CD8-positive, alpha-beta memory T cell (primary cell): ENCODE measurements at places on chromosomes 5 and 9. TPM values are rescaled to one million over a fixed set of nuclear protein-coding genes. Genes with fewer than 3 reads are reported as not detected.
A peak's percentile ranks its signal among the peaks of the same experiment; 100 is the strongest.

ACTL7A gene
- total RNA-seq = not detected

CDC20B gene
- total RNA-seq = not detected

CAPSL gene
- 0.40 TPM for total RNA-seq

ENHO gene
- 0.39 TPM for total RNA-seq

FLT4 gene
- total RNA-seq = 6.0 TPM

NSG2 gene
- not detected for total RNA-seq

INSL6 gene
- total RNA-seq = not detected

DAB2IP gene
- 0.15 TPM for total RNA-seq

OR13C2 gene
- total RNA-seq = not detected

C5 gene
- 1.1 TPM for total RNA-seq

FAM221B gene
- not detected for total RNA-seq

CAMK2A gene
- total RNA-seq = not detected

- DNase-seq = no peak
These were observed 61.4 kb upstream of the ADRB2 start for GRCh38 chr5:148765061-148765460.

- no peak for DNase-seq
These were observed 116.0 kb downstream of the UNC13B start for GRCh38 chr9:35277628-35278359.

DNA sequence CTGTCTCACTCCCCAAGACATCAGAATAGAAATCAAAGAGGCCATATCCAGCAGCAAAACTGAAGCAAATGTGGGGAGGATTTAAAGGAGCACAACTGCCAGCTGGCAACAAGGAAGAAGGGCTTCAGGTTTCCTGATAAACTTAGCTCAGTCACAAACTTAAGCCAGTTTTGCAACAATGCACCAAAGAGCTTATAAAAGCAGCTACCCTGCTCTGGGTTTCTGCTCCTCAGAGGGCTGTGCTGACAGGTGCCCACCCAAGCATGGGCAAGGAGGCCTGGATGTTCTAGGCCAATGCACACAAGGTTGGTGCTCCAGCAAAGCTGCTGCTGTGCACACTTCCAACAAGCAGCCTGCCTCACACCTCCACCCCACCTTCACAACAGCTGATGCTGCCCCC lies 132.9 kb downstream of the SIL1 start:
- DNase-seq = no peak

DNA sequence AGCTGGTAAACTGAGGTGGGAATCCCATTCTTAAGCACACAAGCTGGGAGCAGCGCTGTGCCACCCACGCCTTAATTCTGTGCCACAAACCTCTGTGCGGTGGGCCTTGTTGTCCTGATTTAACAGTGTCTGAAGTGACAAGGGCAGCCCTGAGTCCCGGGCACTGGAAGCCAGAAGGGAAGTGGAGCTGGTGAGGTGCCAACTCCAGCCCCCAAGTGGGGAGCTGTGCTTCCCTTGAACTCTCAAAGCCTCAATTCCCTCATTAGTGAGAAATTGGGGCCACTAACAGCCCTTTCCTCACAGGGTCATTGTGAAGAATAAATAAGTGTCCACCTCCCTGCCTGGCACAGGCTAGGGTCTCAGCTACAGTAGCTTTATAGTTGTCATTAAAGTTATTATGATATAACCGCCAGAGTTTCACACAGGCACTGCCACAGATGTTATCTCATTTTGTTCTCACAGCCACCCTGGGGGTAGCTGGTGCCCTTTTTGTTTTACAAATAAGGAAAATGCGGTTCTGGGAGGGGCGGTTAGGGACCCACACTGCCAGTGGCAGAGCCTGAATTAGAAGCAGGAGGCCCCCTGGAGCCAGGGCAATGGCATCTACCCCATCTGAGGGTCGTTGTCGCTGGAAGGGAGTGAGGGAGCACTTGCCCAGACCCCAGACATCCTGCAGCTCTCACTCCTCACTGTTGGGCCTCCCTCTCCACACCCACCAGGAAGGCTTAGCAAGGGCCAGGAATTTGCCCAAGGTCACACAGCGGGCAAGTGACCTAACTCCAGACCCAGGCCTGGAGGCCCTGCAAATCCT lies 2.1 kb upstream of the TLX3 start:
- no peak for DNase-seq

DNA sequence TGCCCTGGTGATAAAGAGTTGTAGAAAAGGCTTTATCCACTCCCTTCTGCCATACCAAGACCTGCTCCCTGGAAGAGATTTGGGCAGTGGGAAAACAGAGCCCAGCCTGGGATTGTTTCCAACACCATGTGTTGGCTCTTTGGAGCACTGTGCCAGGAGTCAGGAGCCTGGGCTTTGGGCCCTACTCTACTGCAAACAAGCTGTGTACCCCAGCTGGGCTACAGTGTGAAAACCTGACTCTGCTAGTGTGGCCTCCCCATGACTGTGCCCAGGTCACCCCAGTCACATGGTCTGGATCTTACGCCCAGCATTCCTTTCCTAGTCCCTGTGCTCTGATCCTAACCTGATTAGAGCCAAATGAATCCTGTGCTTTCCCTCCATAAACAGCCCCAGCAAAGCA lies 39.3 kb upstream of the SHB start:
- DNase-seq = no peak

- no peak for DNase-seq
These were observed 24.8 kb downstream of the AK3 start for GRCh38 chr9:4716163-4716562.

DNA sequence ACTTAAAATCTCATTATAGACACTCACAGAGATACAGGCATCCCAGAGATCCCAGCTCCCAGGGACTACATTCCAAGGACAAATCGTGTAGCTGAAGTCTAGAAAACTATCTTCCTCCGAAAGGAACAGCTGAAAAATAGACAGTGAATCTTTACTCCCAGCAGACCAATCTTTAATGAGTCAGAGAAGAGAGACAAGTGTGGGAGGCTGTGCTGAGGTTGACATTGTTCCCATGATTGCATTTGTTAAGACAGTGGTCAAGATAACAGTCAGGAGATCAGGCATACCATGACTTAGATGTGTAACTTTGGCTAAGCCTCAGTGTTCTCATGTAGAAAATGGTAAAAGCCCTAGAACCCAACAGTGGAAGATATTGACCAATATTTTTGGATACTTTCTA lies 120.7 kb downstream of the PAPPA start:
- no peak for DNase-seq

GRCh38 chr5:150278046-150278730 lies 11.4 kb downstream of the CAMK2A start:
- DNase-seq = no peak

GRCh38 chr5:137201876-137202275 lies 297.2 kb downstream of the SPOCK1 start:
- no peak for DNase-seq

- peak; percentile 34 for DNase-seq
These were observed 7.4 kb downstream of the GALNT10 start for GRCh38 chr5:154197801-154198491.

- no peak for DNase-seq
These were observed 17.9 kb upstream of the C5orf47 start for GRCh38 chr5:173970878-173971650.

DNA sequence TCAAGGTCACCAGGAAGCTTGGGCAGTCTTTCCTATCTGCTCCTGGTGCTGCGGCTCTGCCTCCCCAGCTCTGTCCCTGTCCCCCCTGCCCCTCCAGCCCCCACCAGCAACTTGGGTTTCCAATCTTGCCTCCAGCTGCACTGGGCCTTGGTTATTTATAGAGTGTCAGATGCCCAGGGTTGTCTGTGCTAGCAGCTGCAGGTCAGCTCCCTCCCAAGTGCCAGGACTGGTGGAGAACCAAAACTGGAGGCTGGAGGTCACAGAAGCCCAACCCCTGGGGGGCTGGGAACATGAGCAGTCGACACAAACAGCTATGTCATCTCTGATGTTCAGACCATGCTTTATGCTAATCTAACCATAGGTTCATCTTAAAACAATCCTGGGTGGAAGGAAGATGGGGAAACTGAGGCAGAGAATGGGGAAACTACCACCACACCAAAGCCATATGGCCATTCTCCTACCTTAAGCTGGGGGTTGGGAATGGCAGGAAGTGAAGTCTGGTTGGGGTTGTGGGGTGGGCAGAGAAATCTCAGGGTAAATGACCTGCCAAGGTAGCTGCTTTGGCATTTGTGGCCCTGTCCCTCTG lies 1.7 kb downstream of the TPM2 start:
- DNase-seq = no peak

DNA sequence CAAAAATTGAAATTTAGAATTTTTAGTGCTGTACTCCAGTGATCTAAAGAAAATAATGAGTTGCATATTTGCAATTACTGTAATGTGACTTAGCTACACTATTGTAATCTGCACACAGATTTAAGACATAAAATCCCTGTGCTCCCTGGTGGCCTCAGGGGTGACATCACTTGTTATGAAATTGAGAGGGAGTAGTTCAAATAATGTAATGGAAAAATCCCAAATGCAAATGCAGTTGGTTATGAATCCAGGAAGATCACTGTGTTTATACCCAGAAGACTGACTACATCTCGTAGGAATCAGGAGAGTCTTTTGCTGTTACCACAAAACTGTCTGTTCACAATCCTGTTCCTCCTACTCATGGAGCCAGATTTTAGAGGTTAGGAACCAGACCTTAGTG lies 178.7 kb upstream of the FBXL17 start:
- no peak for DNase-seq

DNA sequence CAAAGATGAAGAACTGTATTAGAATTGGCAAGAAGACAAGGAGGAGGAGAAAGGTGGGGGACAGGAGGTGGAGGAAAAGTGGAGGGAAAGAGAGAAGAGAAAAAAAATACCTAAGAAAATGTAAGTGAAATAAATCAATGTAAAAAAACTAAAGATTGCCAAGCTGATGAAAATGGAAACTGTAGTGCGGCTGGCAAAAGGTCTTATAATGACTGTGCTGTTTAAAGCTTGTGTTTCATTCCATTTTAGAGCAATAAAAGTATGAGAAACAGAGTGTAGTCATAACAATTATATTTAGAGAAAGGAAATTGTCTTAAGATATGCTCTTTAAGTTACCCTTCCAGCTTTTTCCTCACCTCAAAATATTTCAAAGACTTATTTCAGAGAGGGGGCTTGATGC lies 670.5 kb upstream of the SEMA6A start:
- no peak for DNase-seq

DNA sequence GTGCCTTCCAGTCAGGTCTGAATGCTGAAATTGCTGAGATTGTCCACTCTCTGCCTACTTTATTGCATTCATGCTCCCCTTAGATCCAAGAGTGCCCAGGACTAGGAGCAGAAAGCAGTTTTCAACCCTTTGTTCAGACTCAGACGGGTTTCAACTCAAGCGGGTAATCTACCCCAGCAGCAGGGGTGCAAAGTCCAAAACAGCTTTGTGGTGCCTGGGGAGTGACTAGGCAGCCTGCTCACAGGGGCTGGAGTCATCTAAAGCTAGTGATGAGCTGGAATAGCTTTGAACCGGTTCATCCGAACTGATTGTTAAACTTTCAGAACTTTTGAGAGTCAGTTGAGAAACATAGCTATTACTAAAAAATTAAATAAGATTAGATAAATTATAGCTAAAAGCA lies 71.0 kb upstream of the IQGAP2 start:
- DNase-seq = no peak

DNA sequence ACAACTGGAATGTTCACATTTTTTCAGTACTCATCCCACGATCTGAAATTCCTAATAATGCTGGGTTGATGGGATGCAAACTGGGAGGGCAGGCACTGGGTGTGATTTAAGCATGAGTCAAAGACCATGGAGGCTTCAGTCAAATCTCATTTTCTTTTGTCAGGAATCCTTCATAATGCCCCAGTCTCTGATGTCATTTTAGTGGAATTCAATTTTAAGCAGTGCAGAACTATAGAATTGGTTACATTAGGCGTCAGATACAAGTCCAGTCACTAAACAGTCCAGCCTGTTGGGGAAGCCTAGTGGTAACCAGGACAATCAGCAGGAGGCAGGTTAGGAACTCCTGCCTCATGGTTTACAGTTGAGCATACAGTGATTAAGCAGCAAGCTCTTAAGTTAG lies 41.0 kb upstream of the TMEM215 start:
- DNase-seq = no peak

DNA sequence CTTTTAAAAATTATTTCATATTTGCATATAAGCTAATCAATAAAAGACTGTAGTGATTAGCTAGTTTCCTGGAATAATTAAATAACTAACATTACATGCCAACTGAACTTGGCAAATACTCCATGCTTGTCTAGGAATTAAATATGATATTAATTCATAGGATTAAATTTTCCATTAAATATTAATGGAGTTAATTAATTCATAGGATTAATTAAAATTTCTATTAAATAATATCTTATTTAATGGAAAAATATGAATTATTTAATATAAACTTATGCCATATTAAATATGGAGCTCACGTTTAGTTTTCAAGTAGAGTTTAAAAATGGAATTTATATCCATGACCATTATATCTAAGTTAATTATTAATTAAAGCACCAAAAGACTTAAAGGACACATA lies 517.8 kb upstream of the DAB2 start:
- no peak for DNase-seq

DNA sequence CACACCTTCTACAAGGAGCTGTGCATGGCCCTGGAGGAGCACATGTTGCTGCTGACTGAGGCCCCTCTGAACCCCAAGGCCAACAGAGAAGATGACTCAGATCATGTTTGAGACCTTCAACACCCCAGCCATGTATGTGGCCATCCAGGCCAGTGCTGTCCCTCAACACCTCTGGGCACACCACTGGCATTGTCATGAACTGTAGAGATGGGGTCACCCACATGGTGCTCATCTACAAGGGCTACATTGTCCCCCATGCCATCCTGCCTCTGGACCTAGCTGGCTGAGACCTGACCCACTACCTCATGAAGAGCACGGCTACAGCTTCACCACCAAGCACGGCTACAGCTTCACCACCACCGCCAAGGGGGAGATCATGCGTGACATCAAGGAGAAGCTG lies 49.0 kb upstream of the FBXL7 start:
- no peak for DNase-seq

DNA sequence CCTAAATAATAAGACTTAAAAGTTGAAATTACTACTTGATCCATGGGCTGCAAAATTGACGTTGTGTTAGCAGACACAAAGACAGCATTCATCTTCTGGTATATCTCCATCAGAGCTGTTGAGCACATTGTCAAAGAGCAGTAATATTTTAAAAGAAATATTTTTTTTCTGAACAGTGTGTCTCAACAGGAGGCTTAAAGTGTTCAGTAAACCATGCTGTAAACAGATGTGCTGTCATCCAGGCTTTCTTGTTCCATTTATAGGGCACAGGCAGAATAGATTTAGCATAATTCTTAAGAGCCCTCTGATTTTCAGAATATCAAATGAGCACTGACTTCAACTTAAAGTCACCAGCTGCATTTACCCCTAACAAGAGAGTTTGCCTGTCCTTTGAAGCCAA lies 29.7 kb upstream of the CCNH start:
- no peak for DNase-seq

- DNase-seq = no peak
These were observed 43.2 kb downstream of the SLC36A1 start for GRCh38 chr5:151490627-151491026.

- DNase-seq = no peak
These were observed 2.4 kb downstream of the CCL28 start for GRCh38 chr5:43409809-43410271.

- no peak for DNase-seq
These were observed 146.6 kb downstream of the SEC61B start for GRCh38 chr9:99368341-99369326.

- DNase-seq = no peak
These were observed 29.5 kb downstream of the MTAP start for GRCh38 chr9:21831841-21832509.

- no peak for DNase-seq
These were observed 96.4 kb downstream of the RFK start for GRCh38 chr9:76297721-76298239.
